Type B pancreatic cell (in vitro differentiated cells): ENCODE measurements at places on chromosomes 2 and 18. TPM values are rescaled to one million over a fixed set of nuclear protein-coding genes. Genes with fewer than 3 reads are reported as not detected.

- no peak for DNase-seq
Observed at GRCh38 chr18:79628416-79629248, 51.0 kb upstream of the CTDP1 start.

DNA sequence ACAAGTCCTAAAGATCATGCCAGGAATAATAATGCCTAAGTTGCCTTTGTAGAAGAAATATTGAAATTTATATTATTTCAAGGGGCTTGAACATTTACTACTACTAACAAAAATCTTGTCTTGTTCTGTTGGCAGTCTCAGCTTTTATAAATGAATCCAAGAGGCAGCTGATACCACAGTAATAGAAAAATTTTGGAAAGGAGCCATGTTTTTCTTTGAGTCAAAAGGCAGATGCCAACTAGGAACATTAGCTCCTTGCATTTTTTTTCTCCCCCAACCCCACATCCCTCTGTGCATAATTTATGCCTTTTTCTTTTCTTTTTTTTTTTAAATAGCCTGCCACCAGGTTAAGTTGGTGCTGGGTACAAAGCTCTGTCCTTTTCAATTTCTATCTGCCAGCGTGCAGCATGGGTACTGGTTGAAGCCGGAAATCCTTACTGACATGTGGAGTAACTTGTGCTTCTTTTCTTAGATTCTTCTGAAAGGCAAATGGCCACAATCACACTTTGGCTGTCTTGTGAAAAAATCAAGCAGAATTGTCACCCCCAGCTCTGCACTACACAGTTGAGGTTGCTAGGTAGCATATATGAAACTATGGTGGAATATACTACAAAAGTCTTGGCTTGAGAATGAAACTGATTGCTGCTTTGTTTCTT lies 98.8 kb downstream of the RHBDD1 start:
- no peak for DNase-seq

DNA sequence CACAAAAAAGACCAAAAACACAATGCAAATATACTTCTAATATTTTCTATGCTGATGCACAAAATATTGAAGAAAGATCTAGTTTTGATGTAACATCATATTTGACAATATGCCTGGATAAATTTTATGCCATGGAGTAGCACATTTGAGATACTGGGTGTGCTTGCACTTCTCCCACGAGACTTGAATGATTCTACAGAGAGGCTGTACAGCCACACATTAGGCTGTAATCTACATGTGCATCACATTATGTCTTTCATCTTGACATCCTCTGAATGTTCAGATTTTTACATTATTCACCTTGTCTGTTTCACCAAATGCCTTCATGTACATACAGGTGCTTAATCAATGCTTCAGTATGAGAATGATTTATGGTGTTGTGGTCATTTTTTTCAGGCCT lies 756.4 kb upstream of the CDH7 start:
- DNase-seq = no peak

DNA sequence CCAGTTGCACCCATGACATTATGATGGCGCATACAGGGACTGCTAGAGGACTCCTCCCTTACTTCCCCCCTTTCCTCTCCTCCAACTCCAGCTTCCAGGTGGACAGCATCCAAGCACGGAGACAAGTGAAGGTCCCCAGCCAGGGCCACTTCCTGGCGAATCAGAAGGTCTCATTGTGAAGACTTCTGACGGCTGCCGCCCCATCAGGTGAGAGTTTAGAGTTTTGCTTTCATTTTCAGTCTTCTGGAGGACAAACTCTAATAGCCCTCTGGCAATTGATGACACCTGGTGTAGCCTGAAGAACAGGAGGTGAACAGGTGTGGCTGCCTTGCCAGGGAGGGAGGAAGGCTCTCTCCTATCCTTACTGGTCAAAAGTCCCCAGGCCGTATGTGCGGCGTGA lies 77.3 kb upstream of the KCNH7 start:
- DNase-seq = no peak

DNA sequence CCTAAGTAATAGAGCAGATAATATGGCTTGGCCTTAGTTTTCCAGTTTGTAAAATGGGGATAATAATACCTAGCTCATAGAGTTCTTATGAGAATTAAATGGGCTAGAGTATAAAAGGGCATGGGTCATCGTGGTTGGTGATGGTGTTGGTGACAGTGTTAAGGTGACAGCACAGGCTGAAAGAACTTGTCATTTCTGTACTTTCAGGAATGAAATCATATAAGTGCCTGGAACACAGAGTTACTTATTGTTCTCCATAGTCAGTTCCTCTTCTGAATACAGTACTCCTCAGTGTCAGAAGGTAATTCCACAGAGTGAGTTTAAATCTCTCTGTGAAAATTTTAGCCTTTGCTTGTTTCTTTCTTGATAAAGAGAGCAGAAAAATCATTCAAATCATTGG lies 42.4 kb downstream of the KIF5C start:
- no peak for DNase-seq

DNA sequence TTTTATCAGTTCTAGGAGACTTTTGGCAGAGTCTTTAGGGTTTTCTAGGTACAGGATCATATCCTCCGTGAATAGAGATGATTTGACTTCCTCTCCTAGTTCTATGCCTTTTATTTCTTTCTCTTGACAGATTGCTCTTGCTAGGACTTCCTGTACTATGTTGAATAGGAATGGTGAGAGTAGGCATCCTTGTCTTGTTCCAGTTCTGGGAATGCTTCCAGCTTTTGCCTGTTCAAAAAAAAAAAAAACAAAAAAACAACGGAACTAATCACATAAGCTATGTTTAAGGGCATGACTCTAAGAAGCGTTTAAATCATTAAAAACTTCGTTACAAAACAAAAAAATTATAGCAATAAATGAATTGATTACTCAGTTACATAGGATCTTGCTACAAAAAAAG lies 145.7 kb downstream of the NUP35 start:
- no peak for DNase-seq

GRCh38 chr2:171433763-171434012 lies at the start of gene METTL8:
Gene METTL8 (minus strand): TSS chr2:171433990. CDS start chr2:171392185, 41,805 bp downstream.
- DNase-seq = no peak

DNA sequence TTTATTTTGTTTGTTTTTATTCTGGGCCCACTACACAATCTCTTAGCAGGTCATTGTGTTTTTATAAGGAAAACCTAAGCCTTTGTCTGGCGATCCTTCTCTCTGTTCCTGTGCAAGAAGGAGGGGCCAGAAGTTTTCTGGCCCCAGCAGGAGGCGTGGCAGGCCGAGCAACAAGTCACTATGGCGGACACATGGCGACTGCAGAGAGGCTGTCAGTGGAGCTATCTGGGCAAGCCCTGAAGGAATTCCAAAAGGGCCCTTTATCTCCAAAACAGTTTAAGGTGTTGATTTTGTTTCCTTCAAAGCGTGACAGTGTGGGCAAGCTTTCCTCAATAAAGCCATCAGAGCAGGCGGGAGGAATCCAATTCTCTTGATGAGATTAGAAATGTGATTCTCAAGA lies 118.8 kb upstream of the CTAGE1 start:
- DNase-seq = no peak

DNA sequence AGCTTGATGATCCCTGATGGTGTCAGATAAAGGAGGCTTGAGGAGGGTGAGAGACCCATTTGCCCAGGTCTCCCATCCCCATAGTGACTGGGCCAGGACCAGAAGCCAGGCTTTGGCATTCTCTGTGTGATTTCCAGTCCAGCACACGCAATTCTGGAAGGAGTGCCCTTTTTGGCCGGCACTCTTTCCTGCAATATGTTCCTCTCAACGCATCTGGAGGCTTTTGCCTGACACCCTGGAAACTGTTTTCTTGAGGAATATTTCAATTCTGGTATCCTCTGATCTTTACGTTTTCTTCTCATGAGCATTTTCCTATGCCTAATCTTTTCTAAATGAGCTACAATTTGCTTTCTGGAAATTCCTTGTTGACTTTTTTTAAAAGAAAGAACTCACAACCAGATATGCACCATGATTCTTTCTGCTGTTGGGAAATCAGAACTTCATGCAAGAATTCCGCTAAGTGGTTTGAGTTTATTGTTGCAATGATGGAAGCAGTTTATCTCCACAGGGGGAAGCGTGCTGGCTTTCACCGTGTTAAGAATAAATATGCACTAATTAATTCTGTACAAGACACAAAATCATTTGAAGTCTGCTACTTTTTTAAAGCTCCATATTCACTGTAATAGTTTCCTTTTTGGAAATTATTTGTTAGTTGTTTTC lies 143.7 kb downstream of the NAPG start:
- no peak for DNase-seq

- no peak for DNase-seq
Observed at GRCh38 chr18:58156516-58156915, 112.5 kb downstream of the NEDD4L start.

DNA sequence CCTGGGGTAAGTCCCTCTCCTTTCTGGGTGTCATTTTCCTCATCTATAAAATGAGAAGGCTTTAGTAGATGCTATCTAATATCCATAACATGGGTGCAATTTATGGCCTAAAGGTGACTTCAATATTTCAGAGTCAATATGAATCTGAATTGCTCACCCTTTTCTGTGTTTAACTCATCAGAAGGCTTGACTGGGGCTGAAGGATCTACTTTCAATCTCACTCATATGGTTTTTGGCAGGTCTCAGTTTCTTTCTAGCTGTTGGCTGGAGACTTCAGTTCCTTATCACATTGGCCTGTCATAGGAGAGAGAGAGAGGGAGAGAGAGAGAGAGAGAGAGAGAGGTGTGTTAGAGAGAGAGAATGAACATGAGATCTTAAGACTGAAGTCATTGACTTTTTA lies 343.7 kb upstream of the MEX3C start:
- no peak for DNase-seq

GRCh38 chr2:84919885-84920580 lies 14.6 kb downstream of the TMSB10 start:
- no peak for DNase-seq

GRCh38 chr2:28716265-28716865 lies 35.3 kb upstream of the PPP1CB start:
- DNase-seq = no peak

GRCh38 chr2:165952741-165953211 lies 800 bp downstream of the TTC21B start:
- DNase-seq = no peak

- no peak for DNase-seq
Observed at GRCh38 chr2:60465736-60466135, 87.7 kb downstream of the BCL11A start.

DNA sequence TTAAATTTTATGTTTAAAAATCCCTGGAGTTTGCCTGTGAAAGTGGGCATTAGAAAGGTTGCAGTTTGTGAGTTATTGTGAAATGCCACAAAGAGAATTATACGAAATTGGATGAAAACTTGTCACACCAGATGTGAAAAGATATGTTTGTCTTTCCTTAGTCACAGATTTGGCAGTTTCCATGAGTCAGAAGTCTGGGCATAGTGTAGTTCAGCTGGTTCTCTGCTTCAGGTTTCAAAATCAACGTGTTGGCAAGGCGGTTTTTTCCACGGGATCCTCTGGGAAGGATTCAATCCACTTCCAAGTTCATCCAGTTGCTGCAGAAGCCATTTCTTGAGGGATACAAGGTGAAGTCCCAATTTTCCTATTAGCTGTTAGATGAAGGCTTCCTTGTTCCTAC lies 658.0 kb upstream of the CDH2 start:
- no peak for DNase-seq

DNA sequence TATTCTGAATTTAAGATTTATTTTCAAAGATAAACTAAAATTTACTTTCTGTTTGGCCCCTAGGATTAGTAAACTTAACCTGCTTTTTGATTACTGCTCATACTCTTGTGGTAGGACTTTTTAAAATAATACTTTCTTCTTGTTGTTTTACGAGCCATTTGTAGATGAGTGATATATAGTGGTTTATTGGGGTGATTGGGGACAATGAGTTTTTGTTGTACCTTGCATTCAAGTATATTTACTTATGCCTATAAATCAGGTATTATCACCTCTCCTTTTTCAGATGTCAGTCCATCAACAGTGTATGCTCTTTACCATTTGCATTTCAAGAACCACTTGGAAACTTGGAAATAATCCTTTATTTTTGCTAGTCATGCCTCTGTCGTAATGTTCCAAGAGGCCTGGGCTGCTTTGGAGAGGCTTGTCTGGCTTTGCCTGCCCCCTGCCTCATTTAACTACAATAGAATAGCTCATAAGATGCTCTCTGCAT lies 131.3 kb downstream of the COMMD1 start:
- DNase-seq = no peak

- DNase-seq = no peak
Observed at GRCh38 chr2:26241928-26242436, 2.5 kb downstream of the HADHA start.

GRCh38 chr2:148814143-148814859 lies 60.7 kb upstream of the KIF5C start:
- DNase-seq = no peak

DNA sequence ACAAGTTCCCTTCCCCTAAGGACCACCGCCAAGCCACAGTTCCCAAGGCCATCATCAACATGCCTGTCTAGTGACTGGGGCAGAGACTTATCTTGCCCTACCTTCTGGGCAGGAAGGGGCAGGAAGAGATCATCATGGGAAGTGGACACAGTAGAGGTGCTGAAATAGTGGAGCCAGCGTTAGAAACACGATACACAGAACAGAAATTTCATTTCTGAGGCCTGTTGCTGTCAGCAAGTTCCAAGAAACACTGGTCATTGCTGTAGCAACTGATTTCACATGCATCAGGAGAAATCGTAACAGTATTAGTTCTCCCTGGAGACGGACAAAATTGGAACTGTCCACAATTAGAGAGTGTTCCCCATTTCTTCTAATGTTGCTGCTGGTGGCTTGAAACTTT lies 83.0 kb downstream of the COLEC12 start:
- no peak for DNase-seq

GRCh38 chr18:46461993-46462392 lies 195.0 kb downstream of the LOXHD1 start:
- no peak for DNase-seq

GRCh38 chr2:7572450-7572849 lies 655.2 kb downstream of the RNF144A start:
- no peak for DNase-seq

- no peak for DNase-seq
Observed at GRCh38 chr2:224820283-224820991, 104.3 kb upstream of the CCDC195 start.

DNA sequence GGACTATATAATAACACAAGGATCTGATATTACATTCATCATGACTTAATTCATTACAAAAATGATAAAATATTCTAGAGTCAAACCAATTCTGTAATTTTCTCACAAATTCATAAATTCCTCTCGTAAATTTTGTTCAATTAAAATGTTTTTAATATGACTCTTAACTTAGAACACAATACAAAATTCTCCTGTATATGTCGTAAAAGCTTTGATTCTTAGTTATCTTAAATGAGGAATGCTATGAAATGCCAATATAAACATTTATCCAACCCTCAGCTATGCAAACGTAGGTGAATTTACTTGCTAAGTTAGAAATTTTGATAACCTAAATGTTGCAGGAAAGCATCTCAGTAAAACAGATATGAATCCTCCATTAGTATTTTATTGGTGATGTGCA lies 28.9 kb downstream of the ARHGAP15 start:
- DNase-seq = no peak

Gene FSHR
- total RNA-seq = not detected in 2 replicates

Gene VWA3B
- total RNA-seq = 0.38 and 4.1 TPM in 2 replicates

Gene RSAD2
- 3.3 and 3.4 TPM in 2 replicates for total RNA-seq

Gene DLGAP1
- total RNA-seq = 2.6 and 3.7 TPM in 2 replicates

Gene XIRP2
- total RNA-seq = 0.19 and 0.21 TPM in 2 replicates

Gene SPATA3
- not detected in 2 replicates for total RNA-seq

Gene FOXD4L1
- 0.48 TPM in 1 of 2 replicates, not detected in the other for total RNA-seq

Gene ATG16L1
- 50.3 and 123 TPM in 2 replicates for total RNA-seq

Gene NPHP1
- total RNA-seq = 2.9 and 8.2 TPM in 2 replicates

Gene UCN
- total RNA-seq = 0.74 and 4.1 TPM in 2 replicates
